Kidney glomerular epithelial cell (primary cell): ENCODE measurements at places on chromosomes 3 and 15.

DNA sequence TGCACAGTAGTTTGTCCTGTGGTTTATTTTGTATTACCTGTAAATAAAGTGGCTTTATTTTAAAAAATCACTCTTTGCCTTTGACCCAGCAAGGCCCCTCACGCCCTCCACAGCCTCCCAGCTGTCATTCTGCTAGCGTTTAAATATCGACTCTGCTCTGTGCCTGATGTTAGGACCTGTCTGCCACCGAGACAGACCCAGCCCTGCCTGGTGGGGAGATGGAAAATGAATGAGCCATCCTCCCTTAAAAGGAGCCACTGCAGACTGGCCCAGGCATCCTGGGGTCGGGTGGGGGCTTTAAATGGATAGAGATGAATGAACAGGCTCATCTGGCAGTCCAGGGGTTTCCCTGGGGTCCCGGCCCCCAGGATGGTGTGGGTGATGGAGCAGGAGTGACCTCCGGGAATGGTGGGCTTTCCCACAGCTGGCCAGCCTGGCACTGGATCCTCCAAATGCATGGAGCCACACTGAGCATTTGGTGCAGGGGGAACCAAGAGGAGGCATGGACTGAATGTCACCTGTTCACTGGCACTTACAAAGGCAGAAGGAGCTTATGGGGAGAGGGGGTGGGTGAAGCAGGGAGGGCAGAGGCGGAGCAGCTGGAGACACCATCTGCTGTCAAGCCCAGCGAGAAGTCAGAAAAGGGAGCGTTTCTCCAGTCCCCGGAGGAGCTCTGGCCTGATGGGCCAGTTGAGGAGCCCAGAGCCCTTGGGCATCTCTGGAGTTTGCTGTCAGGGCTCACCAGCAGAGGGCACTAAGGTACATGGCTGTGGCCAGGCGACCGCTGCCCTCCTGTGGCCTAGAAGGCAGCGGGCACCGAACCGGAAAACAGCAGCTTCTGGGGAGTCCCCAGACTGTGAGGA, 11.9 kb downstream of the GRM2 start:
- DNase-seq, result peak; percentile 28

DNA sequence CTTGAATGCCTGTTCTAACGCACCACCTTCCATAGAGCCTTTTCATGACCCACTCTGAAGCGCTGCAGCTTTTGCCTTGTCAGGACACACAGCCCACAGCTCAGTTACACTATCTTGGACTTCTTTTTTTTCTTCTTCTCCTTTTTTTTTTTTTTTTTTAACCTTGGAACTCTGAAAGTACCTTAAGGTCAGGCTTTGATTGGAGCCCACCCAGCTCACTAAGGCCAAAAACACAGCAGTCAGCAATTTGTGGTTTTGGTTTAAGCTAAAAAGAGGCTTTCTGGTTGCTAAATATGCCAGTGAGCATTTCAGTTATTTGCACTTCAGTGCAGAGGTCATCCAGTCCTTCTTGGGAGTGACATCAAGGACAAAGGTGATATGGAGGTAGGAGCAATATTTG, 1.7 kb downstream of the SLC25A20 start:
- no peak for DNase-seq

- no peak for DNase-seq
Observed at GRCh38 chr3:10196389-10197052, 31.8 kb downstream of the IRAK2 start.

- DNase-seq, result no peak
Observed at GRCh38 chr15:70437882-70438451, 325.4 kb downstream of the UACA start.

DNA sequence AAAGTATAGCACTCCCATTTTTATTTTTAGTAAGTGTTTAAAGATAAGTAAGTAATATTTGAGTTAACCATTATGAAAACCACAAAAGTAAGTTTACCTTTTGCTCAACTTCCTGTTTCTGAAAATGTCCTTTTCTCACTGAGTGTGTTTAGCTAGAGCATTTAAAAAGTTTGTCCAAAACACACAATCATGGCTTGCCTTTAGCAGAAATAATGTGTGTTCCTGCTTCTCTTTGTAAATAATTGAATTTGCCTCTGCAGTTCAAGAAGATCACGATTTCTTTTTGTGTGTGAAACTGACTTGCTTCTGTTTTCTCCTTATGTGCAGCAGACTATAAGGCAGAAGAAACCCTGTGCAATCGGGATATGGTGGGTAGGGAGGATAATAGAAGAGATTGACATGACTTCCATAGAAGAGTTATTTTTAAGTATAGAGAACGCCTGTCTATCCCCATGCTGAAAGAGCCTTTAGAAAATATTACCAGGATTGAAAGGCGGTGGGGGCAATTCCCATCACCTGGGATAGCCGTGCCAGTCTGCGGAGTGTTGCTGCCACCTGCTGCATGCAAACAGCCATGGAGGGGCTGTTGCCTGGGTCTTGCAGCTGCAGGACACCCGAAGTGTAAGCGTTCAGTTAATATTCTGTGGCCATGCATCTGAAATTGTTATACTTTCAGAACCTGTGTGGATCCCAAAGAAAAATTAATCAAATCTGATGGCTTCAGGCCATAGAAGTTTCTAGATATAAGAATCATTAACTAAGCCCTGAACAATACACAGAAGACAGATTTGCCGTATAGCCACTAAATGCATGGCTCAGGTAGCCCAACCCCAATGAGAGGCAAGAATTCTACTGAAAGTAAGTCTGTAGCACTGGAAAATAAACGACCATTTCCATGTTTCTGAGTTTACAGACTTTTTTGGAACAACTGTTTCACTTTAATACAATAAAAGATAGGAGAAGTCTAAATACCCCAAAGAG, 2.4 kb upstream of the CD96 start:
- peak; percentile 81 for DNase-seq

- DNase-seq, result no peak
Observed at GRCh38 chr3:150302246-150302645, 105.9 kb upstream of the TSC22D2 start.

DNA sequence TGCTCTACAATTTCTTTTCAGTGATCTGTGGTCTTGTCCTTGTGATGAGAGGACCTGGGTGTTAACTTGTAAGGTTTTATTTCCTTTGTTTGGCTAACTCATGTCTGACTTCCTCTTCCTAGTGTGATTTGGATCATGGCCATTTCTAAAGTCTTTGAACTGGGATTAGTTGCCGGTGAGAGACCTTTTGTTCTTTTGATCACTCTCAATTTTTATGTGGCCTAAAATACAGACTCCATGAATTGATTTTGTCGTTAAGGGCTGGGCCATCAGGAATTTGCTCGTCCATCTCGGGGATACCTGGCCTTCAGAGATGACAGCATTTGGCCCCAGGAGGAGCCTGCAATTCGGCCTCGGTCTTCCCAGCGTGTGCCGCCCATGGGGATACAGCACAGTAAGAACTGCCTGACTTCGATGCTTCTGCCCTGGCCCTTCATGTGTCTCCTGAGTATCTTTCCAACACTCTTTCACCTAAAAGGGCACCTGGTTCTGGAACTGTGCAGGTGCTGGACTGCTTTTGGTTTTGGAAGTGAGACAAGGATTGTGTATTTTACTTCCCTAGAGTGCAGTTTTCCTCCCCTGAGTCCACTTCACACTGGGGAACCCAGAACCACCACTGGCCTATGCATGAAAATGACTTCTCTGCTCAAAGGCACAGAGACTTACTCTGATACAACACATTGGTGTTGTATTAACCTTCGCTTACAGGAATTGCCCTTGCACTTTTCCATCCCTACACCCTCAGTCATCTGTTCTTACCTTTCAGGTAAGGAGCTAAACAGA, 13.1 kb upstream of the LRRC2 start:
- DNase-seq, result no peak

GRCh38 chr3:25038922-25039321, 389.1 kb upstream of the RARB start:
- no peak for DNase-seq
